ENCODE measurements at places on chromosomes 5 and 9.

DNA sequence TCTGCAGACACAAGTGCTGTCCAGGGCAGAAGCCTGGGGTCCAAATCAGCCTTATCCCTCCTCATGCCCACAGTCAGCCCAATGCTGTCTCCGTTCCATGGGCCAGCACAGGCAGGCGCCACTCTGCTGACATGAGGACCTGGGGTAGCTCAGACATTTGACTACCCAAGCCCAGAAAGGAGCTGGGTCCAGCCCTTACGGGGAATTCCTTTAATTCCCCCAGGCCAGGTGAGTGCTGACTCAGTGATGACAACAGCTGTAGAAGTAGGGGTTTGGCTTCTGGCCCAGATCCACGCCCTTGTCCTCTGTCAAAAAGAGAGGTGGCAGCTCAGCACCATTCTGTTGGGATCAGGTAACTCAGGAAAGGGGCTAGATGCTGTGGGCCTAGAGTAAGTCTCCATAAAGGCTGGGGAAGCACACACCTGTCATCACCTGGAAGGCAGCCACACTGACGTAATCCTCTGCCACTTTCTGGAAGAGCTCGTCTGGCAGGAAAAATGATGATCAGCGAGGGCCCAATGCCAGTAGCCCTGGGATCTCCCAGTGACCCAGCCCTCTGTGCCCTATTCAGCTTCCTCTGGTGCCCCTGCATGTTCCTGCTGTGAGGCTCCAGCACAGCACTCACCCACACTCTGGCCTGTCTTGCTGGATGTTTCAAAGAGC lies 1.9 kb downstream of the RAB24 start:
- peak overlapping the region; percentile 93 for H3K4me3 ChIP-seq
- no peaks in the 10 kb centered on the region for H3K27me3 ChIP-seq
- peaks cover 78% of the 10 kb centered on the region for H3K4me1 ChIP-seq
- peaks cover 61% of the 10 kb centered on the region for H3K36me3 ChIP-seq

GRCh38 chr9:127805620-127806019 lies 2.9 kb downstream of the FPGS start:
- H3K27ac ChIP-seq = peak overlapping the region; percentile 70
- H3K4me1 ChIP-seq = peaks cover 9% of the 10 kb centered on the region
- H3K36me3 ChIP-seq = peaks cover 28% of the 10 kb centered on the region
- no peak for DNase-seq

DNA sequence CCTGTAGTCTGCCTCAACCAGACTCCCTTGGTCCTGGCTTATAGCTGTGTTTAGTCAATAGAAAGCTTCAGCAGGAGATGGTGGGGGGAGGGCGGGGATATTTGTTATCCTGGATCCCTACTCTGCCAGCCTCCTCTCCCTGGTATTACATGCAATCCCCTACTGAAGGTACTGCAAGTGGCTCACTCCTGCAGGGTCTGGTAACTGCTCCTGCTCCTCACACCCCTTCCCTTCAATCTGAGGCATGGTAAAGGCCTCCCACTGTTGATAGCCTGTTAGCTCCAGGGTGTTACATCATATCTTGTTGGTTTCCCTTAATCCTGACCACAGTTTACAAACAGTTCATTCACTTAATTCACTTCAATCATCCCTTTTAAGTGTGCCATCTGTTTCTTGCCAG lies 137.5 kb downstream of the AP3B1 start:
- H3K27me3 ChIP-seq = no peaks in the 10 kb centered on the region
- no peaks in the 10 kb centered on the region for H3K4me1 ChIP-seq
- peaks cover 46% of the 10 kb centered on the region for H3K36me3 ChIP-seq
- no peak for DNase-seq
- no peak overlapping the region for H3K27ac ChIP-seq
- H3K4me3 ChIP-seq = no peak overlapping the region

- no peaks in the 10 kb centered on the region for H3K4me1 ChIP-seq
- no peak overlapping the region for H3K4me3 ChIP-seq
- H3K27me3 ChIP-seq = no peaks in the 10 kb centered on the region
- H3K27ac ChIP-seq = no peak overlapping the region
- H3K36me3 ChIP-seq = no peaks in the 10 kb centered on the region
- no peak for DNase-seq
These were observed 293.7 kb downstream of the SPOCK1 start for GRCh38 chr5:137205231-137206027.

- H3K27me3 ChIP-seq = no peaks in the 10 kb centered on the region
- no peak for DNase-seq
- H3K4me1 ChIP-seq = peaks cover 20% of the 10 kb centered on the region
- no peak overlapping the region for H3K27ac ChIP-seq
- no peak overlapping the region for H3K4me3 ChIP-seq
These were observed 16.5 kb downstream of the AQP3 start for GRCh38 chr9:33430942-33431341.

GRCh38 chr9:137055385-137056364 lies 1.8 kb upstream of the ENTPD2 start:
- H3K4me3 ChIP-seq = no peak overlapping the region
- H3K27me3 ChIP-seq = peaks cover 21% of the 10 kb centered on the region
- DNase-seq = no peak
- H3K27ac ChIP-seq = no peak overlapping the region
- H3K36me3 ChIP-seq = no peaks in the 10 kb centered on the region

GRCh38 chr9:8895861-8896224 lies 1096.3 kb upstream of the DMAC1 start:
- H3K27ac ChIP-seq = no peak overlapping the region
- H3K4me1 ChIP-seq = no peaks in the 10 kb centered on the region
- H3K4me3 ChIP-seq = no peak overlapping the region
- no peak for DNase-seq

DNA sequence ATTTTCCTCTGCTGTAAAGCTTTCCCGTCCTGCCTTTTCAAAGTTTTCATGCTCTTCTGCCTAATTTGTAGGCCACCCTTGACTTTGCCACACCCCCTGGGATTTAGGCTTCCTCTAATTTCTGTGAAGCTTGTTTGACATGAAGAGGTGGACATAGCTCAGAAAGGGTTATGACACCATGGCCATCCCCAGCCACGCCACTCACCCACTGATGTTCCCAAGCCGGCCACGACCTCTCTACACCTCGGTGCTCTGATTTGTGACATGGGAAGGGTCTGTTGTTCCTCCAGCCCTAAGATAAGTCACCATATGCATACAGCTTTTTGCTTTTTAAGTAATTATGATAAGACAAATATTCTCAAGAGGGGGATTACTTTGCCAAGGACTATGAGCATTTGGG lies 139.5 kb downstream of the BARX1 start:
- peaks cover 2% of the 10 kb centered on the region for H3K27me3 ChIP-seq
- H3K36me3 ChIP-seq = no peaks in the 10 kb centered on the region
- H3K4me1 ChIP-seq = no peaks in the 10 kb centered on the region
- no peak overlapping the region for H3K27ac ChIP-seq

- no peak overlapping the region for H3K4me3 ChIP-seq
- no peaks in the 10 kb centered on the region for H3K36me3 ChIP-seq
- H3K4me1 ChIP-seq = no peaks in the 10 kb centered on the region
- no peak for DNase-seq
- H3K27me3 ChIP-seq = no peaks in the 10 kb centered on the region
These were observed 87.0 kb downstream of the ZNF618 start for GRCh38 chr9:113963017-113963620.

GRCh38 chr5:112018846-112019245 lies 261.9 kb upstream of the NREP start:
- no peak for DNase-seq
- no peaks in the 10 kb centered on the region for H3K36me3 ChIP-seq
- no peak overlapping the region for H3K27ac ChIP-seq
- no peak overlapping the region for H3K4me3 ChIP-seq
- no peaks in the 10 kb centered on the region for H3K27me3 ChIP-seq
- no peaks in the 10 kb centered on the region for H3K4me1 ChIP-seq

Measured in activated T-helper 1 cell treated with anti-CD3 and anti-CD28 coated beads, Interleukin-12 subunit alpha, Interleukin-12 subunit beta, Interleukin-2, Interleukin-4 antibody, amounts not matched to agents 30 ng/mL and 10 ng/mL and 1 ng/mL, durations not matched to agents 14 hours and 24 hours and 36 hours (primary cell).